ENCODE measurements at places on chromosomes 4 and X.

- DNase-seq, result no peak
Observed at GRCh38 chrX:41002026-41002425, 83.2 kb upstream of the USP9X start.

GRCh38 chr4:26493461-26493860 lies 3.2 kb upstream of the CCKAR start:
- DNase-seq, result no peak

GRCh38 chr4:108334031-108334430 lies 165.3 kb upstream of the LEF1 start:
- no peak for DNase-seq

DNA sequence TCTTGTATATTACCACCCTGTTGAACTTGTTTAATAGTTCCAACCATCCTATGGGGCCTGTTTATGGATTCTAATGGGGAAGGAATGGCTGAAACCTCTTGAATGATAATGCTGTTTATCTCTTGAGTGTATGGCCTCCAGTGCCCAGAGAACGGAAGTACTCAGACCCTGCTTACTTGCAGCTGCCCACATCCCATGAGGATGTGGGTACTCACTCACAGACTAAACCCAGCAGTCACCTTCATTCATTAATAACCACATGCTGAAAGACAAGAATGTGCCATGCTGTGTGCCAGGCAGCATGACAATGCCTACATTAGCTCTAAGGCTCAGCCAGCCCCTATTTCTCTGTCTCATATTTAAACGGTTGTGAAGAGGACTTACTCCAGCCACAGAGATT lies 5.9 kb upstream of the ARMCX5 start:
- DNase-seq, result no peak

DNA sequence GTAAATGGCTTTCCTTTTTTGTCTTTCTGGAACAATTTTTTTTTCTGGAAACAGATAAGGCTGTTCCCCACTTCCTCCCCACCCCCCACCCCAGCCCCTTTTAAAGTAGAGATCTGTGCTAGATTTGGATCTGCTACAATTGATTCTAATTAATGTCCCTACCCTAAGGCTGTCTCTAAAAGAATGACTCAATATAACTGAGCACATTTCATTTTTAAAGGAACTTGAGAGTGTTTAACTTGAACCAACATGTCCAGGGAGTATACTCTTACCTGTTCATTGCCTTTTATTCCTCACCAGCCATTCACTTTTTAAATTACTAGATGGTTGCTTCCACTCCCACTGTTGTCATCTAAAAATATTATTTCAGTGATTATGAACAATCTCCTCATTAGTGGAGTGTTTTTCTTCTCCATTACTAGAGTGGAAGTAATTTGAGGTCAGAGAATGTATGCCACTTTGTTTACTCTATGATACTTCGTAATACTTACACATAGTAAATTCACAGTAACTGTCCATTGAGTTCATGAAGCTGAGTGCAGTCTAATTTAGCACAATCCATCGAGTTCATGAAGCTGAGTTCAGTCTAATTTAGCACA lies 14.1 kb upstream of the CNOT6L start:
- DNase-seq, result no peak

DNA sequence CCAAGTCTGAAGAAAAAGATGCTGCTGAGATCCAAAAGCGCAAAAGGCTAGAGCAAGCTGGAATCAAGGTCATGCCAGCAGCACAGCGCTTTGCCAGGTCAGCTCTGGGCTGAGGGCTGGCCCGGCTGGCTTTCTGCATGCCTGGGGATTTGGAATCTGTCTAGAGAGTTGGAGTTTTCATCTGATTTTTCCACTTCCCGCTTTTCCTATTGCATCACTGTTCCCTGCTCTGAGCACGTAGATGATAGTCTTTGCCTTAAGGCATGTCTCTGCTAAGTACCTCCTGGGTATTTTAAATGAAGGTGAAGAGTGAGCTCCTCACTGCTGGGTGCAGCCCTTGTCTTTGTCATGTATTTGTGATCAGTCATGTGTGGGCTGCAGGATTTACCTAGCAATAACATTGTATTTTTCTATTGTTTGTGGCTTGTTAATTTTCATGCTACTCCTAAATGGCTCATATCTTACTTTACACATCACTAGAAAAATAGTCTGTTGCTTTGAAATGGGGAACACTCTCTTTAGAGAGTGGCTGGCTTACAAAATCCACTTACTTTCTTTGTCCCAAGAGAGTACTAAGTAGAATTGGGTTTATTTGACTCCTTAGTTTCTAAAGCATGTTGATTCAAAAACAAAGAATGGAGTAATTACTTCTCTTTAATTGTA lies 82.8 kb downstream of the LIMCH1 start:
- no peak for DNase-seq

DNA sequence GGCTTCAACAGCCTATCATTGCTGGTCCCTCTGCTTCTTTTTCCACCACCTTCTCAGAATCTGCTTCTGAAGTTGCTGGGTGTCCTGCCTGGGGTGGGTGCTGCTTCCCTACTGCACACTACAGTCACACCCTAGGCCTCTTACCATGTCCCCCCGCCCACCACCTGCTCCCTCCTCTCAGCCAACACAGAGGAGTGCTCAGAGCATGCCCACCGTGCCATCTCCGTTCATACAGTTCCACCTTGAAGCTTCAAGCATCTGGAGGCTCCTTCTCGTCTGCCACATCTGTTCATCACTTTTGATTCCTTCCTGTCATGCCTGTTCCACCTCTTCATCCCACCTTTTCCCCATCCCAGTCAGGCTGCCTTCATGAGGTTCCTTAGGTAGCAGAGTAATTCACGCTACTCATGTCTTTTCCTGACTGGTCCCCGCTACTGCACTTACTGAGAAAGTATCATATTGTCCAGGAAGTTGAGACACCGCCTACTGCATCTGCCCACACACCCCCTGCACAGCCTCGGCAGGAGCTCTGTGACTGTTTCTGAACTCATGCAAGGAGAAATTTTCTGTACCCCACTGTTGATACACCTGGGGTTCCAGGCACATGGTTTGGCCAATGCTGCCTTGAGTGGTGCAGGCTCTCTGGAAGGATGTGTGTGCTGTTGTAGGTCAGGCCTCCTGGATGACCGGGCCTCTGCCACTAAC lies 39.5 kb downstream of the HADH start:
- DNase-seq, result no peak

DNA sequence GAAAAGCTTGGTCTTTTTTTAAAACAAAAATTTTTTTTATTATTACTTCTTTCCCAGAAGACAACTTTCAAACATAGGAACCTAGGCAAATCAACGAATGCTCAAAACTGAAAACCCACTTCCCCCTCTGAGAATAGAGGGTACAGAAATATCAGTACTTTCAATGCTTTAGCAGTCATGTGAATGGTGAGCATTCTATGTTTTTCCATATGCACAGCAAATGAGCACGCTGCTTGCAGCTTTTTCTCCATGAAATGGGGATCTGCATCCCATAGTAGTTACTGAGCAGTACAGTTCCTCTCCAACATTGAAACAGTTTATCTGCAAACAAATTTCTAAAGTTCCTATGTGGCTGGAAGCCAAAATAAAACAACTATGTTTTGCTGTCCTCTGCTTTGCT lies 108.4 kb upstream of the BMP2K start:
- no peak for DNase-seq

- DNase-seq, result no peak
Observed at GRCh38 chr4:54607067-54607466, 50.7 kb upstream of the KIT start.

GRCh38 chr4:120070196-120070595 lies 3.5 kb upstream of the MAD2L1 start:
- DNase-seq, result no peak

GRCh38 chr4:183304067-183304466 lies 16.0 kb downstream of the CLDN22 start:
- DNase-seq, result no peak

DNA sequence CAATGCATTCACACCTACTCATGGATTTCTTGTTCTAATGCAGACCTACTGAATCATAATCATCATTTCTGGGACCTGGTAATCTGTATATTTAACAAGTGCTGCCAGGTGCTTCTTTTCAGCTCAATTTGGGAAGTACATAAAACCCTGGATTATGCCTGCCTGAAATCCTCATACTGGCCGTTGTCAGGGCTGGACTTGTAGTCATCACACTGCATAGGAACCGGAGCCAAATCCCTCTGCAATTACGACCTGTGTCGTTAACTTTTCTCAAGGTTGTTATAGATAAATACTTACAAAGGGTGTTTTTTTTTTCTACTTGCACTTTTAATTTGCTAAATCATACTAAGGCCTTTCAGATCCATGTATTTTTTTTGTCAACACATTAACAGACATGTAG lies 294.9 kb upstream of the PRPS2 start:
- DNase-seq, result no peak

DNA sequence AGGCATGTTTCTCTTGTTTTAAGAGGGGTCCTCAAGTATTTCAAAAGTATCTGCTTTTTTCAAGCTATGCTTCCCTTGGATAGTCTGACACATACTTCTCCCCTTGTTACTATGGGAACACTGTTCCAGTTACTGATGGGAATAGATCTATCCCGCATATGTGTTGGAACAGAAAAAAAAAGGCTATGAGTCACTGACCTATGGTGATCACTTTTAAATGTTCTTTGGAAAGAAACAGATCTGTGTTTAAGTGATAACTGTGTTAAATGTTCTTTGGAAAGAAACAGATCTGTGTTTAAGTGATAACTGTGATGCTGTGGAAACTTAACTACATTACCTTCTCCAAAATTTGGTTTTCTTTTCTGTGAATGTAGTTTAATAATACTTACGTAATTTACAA lies 303.2 kb downstream of the TEX13C start:
- DNase-seq, result no peak

DNA sequence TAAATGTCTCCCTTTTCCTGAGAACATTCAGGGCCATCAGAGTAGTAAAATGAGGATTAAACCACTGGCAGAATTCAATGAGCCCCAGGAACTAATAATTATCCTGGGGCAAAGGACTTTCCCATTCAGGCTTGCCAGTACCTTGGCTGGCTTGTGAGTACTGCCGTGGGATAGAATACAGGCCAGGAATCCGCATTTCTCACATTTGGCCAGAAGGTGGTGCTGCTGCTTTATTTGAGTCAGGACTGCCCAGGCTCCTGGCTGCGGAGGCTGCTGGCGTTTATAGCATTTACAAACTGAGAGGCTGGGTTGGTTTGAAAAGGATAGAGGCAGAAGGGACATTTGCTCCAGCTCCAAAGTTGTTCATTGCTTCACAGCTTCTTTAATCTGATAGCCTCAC lies 91.4 kb downstream of the RTL9 start:
- no peak for DNase-seq

GRCh38 chr4:120144634-120145033 lies 78.0 kb upstream of the MAD2L1 start:
- no peak for DNase-seq

DNA sequence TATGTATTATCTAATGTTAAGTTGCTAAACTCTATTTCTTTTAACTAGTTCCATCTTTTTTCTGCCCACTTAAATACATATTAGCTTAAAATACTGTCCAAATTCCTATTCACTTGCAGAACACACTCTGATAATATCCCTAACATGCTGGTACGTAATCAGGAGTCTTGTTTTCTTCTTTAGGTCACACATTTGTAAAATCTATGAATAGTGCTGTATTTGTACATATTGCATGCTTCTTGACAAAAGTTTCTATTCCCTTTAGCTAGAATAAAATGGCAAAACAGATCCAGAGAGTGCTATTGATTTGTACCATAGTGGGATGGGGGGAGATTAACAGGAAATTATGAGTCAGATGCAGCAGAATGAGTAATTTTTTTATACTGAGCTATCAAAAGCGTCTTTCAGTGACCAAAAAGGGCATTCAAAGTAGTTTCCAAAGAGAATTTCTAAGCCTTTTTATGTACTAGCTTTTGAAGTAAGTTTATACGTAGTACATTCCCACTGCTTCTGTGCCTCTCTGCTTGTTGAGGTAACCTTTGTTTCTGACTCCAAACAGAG lies 126.5 kb downstream of the PTPN13 start:
- no peak for DNase-seq

DNA sequence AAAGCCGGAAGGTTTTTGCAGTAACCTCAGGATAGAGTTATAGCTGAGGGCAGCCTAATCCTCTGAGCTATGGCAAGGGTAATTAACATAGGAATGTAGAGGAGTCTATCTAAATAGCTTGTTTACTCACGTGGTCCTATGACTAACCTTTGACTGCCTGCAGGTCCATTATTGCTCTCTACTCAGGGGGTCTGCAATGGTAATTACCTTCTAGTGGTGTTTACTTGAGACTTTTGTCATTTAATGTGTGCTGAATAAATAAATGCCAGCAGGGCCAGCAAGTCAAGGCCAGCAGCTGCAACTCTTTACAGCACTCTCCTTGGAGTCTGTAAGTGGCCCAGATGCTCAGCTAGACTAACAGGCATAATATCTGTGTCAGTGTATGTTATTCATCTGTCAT lies 212.7 kb upstream of the FMR1 start:
- DNase-seq, result no peak
